M059J (cell line): ENCODE measurements at places on chromosomes 13 and 19.

DNA sequence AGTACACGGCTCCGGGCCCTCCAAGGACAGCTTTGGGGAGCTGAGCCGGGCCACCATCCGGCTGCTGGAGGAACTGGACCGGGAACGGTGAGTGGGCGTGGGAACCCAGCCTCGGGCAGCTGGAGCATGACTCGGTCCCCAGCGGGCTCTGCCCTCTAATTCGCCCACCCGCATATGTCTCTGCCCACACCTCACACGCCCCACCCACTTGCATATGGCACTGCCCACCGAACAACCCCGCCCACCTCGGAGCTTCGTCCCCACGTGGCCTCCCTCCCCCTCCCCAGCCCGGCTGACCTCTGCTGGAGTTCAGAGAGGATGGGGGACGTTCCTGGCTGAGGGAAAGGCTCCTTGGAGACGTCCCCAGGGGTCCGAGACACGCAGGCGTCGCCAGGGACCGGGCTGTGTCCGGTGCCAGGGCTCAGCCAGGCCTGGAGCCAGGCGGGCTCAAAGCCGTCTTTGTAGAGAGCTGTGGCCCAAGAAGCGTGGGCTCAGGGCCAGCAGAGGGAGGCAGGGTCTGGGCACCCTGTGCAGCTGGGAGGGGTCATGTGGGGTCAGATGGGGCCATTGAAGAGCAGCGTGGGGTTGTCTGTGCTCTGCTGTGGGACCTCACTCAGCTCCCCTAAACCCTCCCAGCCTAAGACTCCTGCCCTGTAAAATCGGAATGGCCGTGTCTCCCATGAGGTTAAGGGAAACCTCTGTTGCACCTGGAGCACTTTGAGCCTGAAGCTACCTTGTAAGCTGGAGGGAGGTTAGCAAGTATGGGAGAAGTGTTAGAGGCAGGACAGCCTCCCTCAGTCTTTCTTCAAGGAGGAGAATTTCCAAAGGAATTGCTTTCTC lies 3.8 kb downstream of the APC2 start:
- peak; percentile 70 for DNase-seq

DNA sequence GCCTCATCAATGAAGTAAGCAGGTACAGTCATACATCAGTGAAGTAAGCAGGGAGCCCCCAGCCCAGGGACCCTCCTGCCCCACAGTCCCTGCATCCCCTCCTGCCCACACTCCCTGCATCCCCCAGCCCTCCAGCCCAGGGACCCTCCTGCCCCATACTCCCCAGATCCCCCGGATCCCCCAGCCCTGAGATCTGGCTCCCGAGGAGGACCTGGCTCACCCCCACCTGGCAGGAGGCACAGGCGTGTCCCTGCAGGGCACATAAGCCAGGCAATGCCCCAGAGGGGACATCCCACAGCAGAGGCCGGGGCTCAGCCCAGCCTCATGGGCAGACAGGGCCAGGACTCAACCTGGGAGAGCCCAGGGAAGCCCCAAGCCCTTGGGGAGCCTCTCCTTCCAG lies 53.6 kb upstream of the TPM4 start:
- no peak for DNase-seq

GRCh38 chr19:10069046-10069445 lies 17.1 kb upstream of the SHFL start:
- peak; percentile 54 for DNase-seq

DNA sequence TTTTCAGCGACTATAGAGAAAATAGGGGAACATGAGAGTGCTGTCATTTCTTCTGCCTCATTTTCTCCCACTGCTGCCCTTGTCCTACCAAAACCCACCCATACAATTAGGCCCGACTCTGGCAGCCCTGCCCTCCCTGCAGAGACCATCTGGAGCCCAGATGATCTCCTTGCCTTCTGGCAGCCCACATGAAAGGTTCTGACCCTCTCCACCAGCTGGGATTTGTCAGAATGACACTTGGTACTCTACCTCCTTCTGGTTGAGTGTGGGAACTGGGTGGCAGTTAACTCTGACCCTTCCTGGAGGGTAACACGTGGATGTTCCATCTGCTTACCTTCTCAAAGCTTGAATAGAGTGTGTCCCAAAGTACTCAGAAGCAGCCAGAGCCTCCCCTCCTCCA lies 21.0 kb upstream of the SIAH3 start:
- no peak for DNase-seq

GRCh38 chr13:79522583-79522982 lies 41.6 kb downstream of the NDFIP2 start:
- peak; percentile 91 for DNase-seq

GRCh38 chr19:30530751-30531150 lies 158.6 kb downstream of the ZNF536 start:
- DNase-seq = no peak

- DNase-seq = peak; percentile 74
These were observed at the start of gene MKNK2 for GRCh38 chr19:2050991-2051772. MKNK2 (minus strand) TSS chr19:2051244; CDS start chr19:2050851, 393 bp downstream.

- peak; percentile 44 for DNase-seq
These were observed 27.5 kb downstream of the VRK3 start for GRCh38 chr19:49997709-49998108.

DNA sequence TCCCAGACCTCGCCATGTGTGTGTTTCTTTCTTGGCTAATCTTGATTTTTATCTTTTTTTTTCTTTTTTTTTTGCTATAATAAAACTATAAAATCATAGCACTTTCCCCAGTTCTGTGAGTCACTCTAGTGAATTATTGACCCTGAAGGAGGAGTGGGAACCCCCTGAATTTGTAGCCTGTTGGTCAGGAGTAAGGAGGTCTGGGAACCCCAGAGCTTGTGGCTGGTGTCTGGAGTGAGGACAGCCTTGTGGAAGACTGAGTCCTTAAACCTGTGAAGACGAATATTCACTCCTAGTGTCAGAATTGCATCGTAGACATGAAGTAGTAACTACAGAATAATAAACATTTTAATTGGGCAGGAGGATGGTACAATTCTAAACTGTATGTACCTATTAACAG lies 7.4 kb downstream of the EID2B start:
- DNase-seq = no peak

GRCh38 chr19:47210180-47210490 lies 20.9 kb downstream of the BBC3 start:
- DNase-seq = no peak

DNA sequence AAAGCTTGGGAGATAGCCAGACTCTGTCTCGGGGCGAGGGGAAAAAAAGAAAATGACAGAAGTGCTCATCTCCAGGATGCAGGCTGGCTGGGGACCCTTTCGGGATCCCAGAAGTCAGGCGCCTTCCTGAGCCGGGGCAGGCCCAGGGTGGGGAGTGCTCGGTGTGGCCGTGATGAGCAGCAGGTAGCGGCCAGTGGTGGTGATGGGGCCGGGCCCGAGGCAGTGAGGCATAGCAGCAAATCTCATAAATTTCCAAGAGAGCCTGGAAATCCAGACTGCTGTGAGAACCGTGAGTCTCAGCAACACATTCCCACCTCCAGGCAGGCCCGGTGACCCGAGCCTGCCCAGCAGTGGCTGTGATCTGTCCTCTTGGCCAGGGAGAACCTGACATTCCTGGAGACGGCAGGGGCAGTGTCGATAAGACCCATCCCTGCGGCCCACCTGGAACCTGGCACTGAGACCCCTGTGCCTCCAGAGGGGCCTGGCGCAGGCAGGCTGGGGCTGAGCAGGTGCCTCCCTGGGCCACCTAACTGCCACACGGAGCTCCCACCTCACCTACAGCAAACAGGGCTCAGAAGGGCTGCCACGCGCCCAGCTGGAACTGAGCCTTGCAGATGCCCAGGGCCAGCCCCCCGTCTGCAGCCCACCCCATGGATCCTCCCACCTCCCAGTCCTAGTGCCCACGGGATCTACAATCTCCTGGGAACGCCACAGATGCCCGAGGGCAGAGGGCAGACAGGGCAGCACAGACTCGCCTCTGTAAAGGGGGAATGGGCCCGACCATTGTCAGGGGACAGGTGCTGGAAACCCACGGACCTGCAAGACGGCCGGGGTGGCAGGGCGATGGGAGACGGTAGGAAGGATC lies 23.4 kb downstream of the IZUMO4 start:
- DNase-seq = no peak

- DNase-seq = no peak
These were observed 12.9 kb downstream of the TUBGCP3 start for GRCh38 chr13:112574834-112575613.

DNA sequence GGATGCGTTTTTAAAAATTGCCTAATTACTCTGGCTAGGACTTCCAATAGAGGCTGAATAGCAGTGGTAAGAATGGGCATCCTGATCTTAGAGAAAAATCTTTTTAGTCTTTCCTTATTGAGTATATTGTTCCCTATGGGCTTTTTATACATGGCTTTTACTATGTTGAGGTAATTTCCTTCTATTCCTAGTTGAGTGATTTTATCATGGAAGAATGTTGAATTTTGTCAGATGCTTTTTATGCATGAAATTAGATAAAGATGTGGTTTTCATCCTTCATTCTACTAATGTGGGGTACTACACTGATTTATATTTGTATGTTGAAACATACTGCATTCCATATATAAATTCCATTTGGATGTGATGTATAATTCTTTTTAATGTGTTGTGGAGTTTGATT lies 2673.8 kb downstream of the PCDH9 start:
- no peak for DNase-seq

DNA sequence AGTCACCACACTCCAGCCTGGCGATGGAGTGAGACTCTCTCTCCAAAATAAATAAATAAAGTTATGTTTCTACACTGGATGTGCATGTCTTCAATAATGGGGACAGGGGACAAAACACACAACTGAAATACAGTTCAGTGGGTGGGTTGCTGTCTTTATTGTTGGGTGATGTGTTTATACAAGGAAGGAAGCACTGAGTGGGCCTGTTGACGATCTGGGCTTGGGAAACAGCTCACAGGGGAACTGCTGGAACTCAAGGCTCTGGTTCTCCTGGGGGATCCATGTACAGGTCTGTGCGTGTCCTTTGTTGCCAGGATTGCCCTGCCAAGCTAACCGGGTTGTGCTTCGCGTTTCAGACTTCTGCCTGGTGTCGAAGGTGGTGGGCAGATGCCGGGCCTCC lies 18.9 kb downstream of the SPINT2 start:
- DNase-seq = no peak

DNA sequence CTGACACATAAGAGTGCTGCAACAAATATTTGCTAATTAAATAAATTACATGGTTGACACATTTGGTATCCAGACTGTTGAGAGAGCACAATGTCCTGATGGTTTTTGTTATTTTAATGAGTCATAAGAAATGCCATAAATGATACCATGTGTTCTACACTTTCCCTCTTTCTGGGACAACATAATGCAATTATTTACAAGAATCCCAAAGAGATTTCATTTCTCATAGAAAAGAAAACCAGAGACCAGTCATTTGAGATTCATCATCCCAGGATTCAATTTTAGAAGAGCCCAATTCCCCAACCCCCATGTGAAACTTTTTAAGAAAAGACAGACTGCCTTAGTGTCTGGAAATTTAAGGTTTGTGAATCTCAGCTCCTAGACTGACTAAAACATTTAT lies 399.6 kb downstream of the DCT start:
- DNase-seq = no peak

DNA sequence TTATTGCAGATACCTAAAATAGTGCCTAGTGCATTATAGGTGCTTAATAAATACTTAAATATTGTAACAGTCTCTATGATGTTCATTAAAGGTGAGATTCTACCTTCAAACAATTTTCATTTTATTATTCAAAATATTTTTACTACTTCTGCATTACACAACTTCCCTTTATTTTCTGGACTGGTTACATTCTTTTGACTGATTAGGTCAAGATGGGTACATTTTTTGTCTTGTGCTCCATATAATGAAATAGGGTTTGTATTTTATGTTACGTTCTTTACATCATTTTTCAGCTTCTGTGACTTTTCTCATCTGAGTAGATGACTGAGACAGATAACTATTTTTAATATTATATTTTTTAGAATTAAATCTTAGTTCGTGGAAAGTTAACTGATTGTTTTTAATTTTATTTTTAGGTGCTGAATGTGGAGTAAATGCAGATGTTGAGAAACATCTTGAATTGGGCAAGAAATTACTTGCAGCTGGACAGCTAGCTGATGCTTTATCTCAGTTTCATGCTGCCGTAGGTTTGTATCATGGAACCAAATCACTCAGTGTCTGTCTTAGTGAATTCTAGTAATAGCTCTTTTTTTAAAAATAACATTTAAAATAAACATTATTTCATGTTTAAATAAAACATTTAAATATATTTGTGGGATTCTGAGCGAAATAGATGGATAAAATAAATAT lies 32.0 kb downstream of the DNAJC3 start:
- DNase-seq = no peak

GRCh38 chr13:109274188-109274821 lies 512.1 kb downstream of the IRS2 start:
- DNase-seq = peak; percentile 84

DNA sequence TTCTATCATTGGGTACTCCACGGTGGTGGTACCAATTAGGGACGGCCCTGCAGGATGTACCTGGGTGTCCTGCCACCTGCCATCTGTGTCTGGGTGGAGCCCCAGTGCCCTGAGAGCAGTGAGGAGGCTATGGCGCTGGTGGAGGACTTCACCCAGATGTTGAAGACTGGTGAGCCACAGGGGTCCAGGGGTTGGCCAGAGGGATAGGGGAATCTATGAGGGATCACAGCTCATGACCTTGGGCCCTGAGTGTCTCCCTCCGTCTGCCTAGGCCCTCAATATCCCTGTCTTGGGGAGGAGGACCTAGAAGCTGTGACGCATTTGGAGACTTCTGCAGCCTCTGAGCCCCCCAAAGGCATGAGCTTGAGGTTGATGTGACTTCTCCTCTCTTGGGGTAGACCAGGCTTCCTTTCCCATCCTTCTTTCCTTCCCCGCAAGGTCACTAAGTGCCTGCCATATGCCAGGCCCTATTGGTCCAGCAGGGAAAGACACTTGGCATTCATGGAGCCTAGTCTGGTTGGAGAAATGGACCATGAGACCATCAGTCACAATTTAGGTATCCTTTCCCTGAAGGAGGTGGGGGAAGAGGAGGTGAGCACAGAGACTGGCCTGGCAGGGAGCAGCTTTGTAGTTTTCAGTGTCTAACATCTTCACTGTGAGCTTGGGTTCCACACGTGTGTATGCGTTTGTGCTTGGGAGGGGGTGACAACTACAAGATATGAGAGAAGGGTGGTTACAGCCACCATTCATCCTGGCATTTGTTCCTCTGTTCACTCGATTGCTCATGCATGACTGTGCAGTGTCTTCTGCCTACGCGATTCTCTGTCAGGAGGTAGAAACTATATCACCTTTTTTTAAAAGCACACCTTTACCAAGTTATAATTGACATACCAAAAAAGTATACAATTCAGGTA lies 5.1 kb upstream of the MZF1 start:
- no peak for DNase-seq

DNA sequence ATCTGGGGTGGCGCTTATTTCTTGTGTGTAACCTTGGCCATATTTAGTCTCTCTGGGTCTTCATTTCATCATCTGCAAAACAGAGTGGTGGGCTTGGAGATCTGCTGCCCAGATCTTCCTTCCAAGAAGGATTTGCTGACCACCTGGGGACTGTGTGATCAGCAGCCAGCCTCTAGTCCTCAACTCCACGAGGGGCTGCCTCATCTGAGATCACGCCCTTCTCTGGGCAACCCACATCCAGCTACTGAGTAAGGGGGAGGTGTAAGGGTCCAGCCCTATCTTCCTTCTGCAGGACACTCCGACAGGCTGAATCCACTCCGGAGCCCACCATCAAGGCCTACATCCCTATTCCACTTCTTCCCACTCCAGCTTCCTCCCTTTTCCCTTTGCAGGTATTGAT lies 57.9 kb downstream of the CHST8 start:
- DNase-seq = no peak
